ENCODE measurements at places on chromosomes 5 and 9.

DNA sequence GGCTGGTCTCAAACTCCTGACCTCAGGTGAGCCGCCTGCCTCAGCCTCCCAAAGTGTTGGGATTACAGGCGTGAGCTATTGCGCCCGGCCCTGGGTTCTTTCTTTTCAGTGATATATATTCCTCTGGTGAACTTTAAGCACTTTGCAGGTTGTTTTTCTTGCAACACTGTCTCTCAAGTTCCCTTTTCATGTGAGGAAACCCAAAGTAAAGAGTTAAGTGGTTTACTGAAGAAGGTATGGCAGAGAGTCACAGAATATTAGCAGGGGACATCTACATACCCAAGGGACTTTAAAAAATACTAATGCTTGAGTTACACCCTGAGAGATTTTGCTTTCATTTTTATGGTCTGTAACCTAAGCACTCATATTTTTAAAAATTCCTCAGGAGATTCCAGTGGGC lies 6.7 kb upstream of the GAPT start:
- peak; percentile 49 for DNase-seq

DNA sequence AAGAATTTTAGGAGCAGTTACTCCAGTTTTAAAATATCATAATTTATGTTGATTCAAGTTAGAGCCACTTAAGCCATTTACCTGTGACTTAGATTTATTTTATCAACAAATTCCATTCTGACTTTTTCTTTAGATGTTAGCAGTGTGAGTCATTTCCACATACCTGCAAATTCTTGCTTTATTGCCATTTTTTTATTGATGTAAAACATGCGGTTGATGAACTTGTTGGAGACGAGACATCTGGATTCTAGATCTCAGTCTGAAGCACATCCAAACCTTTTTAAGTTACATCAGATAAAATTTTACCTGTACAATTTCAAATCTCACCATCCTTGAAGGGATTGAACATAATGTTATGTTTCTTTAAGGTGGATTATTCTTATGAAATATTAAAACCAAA lies 240.9 kb downstream of the IRX1 start:
- DNase-seq, result no peak

DNA sequence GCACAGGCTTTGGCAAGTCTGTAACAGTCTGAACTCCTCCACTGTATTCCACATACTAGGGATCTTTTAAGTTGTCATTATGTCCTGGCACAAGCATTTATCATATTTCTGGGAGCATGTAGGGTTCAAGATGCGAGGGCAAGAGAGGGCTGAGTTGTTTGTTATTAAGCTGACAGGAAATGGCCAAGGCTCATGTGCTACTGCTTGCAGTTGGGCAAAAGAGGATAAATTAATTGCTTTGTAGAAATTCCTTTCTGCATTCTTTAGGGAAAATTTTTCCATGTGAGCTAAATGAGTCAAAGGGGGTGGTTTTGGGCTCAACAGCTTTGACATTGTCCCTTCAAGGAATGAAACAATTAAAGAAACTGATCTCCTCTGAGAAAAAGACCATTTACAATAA lies 35.4 kb downstream of the DOCK8 start:
- DNase-seq, result no peak

- DNase-seq, result peak; percentile 12
Observed at GRCh38 chr9:132078699-132079356, 839 bp downstream of the MED27 start.
